ENCODE measurements at places on chromosomes 1 and 21.

- DNase-seq = peak; percentile 32
Observed at GRCh38 chr1:31422505-31423319, 9.7 kb downstream of the SERINC2 start.

DNA sequence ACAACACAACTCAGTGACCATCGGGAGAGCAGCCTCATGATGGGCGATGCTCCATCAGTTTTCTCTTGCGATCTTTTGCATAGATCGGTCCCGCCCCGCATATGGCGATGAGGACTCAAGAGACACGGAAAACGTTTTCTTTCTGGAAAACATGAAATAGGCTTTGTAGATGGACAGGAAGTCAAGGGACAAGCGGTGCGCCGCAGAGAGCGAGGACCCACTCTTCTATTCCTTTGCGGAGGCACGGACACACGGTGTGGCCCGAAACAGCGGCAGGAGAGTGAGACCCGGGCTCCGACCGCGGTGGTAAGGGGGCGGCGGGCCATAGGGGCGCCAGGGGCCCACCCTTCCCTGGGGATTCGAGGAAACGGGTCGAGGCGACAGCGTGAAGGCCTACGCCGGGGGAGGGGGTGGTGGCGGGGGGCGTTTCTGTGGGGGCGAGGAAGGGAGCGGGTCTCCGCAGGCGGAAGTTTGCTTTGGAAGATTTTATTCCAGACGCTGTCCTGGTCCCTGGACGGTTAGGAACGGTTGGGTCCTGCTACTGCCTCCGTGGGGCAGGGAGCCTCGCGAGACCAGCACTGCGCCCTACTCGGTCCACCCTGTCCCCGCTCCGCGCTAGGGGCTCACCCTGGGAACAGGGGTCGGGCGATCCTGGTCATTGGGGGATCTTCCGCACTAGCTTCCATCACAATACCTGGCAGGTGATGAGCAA is 796 bp upstream of the TDRKH start:
- no peak for DNase-seq

DNA sequence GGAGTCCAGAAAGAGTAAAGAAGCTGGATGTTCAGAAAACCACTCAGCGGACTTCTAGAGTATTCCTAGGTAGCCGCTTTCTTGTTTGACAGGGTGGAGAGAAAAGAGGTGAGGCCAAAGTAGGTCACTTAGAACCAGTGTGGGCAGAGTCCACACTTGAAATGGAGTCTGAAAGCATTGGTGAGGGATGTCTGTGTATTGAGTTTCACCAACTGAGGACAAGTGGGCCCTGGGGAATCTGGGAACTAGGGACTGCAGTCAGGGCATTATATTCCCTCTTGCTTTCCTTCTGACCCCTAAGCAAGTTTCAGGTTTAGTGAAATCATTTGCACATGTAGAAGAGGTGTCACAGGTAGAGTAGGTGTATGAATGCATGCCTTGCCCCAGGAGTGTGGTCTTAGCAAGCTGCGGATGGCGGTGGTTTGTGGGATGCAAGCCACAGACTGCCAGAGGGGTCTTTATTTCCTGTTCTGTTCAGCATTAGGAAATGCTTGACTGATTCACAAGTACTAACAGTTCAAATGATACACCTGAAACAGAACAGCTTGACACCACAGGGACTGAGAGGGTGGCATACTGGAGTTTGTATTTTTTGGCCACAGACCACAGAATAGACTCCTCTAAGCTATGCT is 1.1 kb upstream of the GNG12 start:
- DNase-seq = no peak

- no peak for DNase-seq
Observed at GRCh38 chr1:53740621-53741105, 1.7 kb upstream of the GLIS1 start.

DNA sequence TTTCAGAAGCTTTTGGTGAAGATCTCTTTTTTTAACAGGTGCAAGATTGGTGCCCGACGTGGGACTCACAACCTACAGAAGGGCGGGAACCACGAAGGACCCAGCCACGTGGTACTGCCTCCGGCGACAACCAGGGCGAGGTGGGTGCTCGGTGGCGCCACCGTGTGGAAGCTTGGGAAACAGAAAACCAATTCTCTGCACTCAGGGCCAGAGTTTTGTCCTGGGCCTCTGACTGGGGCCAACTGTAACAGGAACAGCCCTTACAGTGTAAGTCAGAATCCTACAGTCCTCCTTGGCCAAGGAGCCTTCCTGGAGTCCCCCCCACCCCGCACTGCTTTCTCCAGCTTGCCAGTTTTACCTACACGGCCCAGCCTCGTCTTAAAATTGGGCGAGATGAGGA is 11.6 kb upstream of the S100A7A start:
- peak; percentile 39 for DNase-seq
